ENCODE measurements at places on chromosomes 11 and 22.
A peak's percentile ranks its signal among the peaks of the same experiment; 100 is the strongest.

DNA sequence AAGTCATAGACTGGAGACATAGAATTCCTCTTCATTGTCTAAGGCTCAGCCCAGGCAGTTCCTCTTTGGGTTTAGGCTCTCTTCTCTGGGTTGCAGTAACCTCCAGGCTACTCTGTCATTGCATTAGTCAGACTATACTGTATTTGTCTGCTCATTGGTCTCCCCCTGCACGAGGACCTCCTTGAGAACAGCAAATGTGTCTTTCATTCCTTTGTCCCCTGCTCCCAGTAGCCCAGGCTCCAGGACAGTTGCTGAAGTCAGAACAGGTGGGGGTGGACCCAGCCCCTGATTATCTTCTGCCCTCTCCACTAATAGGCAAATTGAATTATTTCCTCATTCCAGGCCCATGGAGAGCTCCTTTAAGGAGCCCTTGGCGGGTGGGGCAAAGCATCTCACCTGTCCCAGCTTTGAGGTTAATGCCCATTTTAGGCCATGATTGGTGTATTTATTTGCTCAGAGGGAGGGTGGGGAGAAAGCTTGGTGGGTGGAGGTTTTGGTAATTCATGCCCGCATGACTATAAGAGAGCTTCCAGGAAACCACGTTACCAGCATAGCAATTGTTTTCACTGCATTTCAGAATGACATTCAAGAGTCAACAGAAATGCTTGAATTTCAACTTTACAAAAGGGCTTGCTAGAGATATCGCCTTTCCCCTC, 40.9 kb downstream of the NAV2 start:
- no peak for DNase-seq

GRCh38 chr11:129694966-129695365, 120.7 kb upstream of the TMEM45B start:
- DNase-seq: no peak

DNA sequence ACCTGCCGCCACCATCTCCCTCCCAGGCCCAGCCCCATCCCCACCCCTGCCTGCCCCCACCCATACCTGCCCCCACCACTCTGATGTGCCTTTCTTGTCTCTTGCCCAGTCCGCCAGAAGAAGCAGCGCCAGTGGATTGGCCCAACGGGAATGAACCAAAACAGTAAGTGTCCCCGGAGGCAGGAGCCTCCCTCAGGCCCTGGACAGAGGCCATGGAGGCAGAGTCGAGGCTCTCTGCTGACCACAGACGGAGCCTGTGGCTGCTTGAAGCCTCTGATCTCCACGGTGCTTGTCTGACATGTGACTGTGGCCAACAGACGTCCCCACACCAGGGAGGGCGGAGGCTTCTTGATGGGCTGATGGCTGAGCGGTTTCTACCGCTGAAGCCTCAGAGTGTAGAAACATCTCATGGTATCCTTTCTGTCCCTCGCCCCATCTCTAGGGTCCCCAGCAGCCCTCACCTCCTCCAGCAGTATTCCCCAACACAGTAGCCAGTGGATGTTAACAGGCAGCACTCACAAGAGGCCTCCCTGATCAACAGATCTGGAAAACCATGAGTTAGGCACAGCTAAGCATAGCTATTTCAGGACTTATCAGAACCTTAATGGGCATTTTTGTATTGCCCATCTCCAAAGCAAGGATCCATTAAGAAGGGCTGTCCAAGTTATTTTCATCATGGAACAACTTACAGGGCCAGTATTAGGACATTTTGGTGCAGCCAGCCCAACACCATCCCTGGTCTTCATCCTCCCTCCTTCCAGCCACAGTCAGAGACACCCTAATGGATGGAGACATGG, 21.7 kb downstream of the CD5 start:
- DNase-seq: no peak

GRCh38 chr11:60871378-60872061, 4.2 kb downstream of the ZP1 start:
- DNase-seq: no peak

DNA sequence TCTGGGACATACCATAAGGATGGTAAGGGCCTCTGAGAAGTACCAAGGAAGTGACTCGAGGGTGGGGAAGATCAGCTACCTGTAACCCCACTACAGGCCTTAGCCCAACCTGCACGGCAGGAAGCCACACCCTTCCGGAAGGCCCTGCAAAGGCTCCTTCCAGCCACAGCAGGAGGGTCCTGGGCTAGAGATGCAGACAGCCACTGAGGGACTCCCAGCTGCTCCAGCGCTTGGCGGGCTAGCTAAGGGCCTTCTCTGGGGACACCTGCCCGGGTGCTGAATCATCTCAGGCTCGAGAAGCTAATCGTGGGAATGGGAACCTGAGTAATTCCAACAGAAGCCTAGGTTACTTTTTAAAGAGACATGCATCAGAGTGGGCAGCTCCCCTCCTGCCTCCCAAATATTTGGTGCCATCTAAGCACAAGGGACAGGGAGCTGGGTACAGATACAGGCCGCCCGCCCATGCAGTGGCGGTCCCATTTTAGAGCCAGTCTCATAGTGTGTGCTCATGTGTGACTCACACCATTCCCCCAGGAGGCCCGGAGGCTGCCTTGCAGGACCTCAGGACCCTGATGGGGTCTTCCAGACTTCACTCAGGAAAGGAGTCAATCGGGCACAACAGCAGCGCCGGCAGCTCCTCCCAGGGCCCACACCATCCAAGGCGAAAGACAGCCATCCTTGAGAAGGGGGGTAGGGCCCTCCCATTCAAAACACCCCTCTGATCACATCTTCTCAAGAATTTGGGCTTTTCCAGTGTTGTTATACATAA, 8.0 kb downstream of the MYH9 start:
- no peak for DNase-seq

DNA sequence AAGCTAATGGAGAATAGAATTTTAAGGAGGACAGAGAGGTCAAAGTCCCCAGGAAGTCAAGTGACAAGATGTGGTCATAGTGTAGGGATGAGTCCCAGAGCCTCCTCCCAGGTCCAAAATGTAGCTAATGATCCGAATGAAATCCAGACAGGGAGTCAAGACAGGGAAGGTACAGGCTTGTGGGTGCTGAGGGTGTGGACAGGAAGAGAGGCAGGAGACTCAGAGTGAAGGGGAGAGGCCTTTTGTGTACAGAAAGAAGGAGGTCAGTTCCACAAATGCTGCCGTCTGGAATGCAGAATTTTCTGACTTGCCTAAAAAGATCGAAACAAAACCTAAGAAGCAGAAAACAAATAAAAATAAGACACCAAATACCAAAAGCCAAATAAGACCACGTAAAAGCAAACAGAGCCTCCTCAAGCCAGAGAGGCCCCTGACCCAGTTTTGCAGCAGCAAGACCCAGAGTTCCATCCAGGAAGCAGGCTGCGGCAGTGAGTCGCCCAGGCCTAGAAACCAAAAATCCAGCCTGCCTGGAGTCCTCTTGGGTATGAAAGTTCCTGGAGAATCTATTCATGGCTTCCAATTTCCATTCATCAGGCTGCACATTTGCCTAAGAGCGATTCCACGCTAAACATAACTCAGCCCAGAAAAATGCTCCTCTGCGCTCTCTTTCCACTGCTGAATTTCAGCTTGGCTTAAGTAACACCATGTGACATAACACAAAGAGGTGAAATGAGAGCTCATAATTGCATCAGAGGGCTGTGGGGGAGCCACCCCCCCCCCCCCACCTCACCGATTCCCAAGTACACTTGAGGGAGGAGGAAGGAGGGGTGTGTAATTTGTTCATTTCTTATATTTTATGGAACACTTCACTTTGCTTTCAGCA, 71.2 kb downstream of the KIRREL3 start:
- DNase-seq: no peak

- DNase-seq: peak; percentile 5
Observed at GRCh38 chr22:31870890-31871289, 73.4 kb upstream of the YWHAH start.

- DNase-seq: no peak
Observed at GRCh38 chr22:19429950-19430889, 1.3 kb downstream of the HIRA start.

DNA sequence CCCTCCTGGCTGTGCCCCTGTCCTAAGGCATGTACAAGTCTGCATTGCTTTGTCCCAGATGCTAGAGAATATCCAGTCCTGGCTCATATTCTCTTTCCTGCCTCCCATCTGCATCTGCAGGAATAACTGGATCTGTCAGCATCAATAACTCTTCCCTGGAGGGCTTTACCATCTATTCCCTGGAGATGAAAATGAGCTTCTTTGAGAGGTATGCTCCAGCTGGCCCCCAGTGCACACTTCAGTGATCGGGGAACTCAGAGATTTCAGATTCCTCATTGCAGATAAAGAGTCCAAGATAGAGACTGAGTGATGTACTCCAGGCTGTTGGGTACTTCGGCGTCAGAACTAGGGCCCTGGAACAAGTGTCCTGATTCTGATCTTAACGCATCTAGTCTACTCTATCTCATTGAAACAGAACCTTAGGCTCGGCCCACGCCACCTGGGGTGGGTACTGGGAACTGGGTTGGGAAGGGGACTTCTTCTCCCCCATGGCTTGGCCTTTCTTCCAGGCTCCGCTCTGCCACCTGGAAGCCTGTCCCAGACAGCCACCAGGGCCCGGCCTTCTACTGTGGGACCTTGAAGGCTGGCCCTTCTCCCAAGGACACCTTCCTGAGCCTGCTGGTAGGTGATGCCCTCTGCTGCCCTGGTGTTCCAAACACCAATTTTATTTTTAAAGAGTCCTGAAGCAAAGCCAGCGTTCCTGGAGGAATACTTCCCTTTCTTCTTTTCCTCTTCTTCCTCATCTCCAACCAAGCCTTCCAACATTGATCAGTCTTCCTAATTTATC, 17.8 kb upstream of the GLB1L2 start:
- no peak for DNase-seq

DNA sequence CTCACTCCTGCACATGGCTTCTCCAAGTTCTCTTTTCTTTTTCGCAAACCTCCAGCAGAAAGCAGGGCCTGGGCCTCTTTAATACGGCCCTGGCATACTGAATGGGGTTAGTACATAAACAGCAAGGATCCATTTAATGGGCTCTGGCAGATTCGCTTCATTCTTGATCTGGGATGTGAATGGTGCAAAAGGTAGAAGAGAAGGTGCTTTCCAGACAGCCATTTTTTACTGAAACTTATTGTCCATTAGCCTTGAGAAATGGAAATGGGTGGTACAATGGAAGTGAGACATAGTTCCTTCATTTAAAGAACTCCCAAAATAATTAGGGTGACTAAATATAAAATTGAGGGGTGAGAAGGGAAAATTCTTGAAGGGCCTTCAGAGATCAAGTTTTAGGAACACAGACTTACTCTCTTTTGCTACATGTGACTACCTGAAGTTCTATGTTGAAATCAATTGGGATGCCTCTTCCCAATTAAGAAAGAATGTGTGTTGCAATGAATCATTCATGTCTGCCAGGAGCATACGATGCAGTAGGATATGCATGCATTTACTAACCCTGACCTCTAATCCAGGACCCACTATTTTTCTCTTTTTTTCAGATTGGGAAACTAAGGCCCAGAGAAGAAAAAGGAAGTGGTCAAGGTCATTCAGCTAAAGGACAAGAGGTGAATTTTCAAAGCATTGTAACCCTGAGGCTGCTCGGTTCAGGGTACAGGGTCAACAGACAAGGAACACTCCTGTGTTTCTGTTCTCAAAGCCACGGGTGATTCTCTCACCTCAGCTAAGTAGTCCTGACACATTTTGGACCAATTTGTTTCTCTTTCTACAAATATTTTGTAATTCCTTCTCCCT, 144.1 kb downstream of the BBOX1 start:
- DNase-seq: no peak

DNA sequence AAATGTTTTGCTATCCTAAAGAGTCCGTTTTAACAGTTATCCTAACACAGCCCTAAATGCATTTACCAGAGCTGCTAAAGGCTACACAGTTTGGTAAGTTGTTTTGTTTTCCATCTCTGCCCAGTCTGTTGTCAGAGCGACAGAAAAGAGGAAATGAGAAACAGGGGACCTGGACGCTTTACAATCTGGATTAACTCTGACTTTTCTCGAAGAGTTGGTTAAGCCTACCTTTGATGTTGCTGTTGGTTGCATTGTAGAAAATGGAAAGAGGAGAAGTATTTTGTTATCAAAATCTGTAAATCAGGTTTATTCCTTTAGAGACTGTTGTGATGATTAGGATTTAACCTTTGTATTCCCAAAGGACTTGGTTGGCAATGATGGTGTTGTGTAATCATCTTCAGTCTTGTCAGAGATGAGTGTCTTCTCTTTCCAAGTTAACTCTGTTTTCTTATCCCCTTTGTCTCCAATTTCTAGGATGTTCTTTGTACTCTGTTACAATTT, 481 bp downstream of the ANGPTL5 start:
- DNase-seq: no peak

- DNase-seq: no peak
Observed at GRCh38 chr22:40506762-40507161, 129.8 kb downstream of the MRTFA start.

DNA sequence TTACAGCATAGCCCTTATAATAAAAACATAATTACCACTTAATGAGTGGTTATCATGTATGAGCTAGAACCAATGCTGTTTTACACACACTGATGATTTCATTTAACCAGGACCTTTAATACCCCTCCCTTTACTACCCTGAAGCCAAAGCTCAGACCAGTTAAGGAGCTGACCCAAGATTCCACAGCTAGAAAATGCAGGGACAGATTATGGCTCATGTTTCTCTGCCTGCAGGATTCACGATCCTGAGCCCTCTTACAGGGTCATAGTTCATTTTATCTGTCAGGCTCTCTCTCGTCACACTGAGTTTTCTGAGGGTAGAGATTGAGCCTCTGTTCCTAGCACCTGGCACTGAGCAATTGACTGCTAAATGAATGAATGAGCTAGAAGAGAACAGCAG, 27.4 kb downstream of the TUB start:
- no peak for DNase-seq

DNA sequence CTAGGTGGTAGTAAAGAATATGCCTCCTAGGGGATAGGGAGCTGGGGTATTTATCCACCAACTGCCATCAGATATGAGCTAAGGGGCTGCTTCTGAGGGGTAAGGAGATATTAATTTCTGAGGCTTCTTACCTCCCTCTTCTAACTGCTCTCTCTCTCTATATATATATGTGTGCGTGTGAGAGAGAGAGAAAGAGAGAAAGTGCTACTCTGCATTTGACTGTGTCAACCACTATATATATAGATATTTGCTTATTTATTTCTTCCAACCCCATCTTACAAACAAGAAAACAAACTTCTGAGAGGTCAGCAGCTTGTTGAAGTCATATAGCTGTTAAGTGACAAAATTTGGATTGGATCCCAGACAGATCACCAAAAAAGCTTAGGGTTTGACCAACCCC, 5.9 kb upstream of the HEPACAM start:
- no peak for DNase-seq

Measured in SHP77 treated with DMSO at 0.1 percent for 48 hours (cell line).